ENCODE measurements at places on chromosomes 6 and 20.
A peak's percentile ranks its signal among the peaks of the same experiment; 100 is the strongest.

GRCh38 chr6:29486577-29486976, 1.2 kb downstream of the MAS1L start:
- DNase-seq: no peak

- no peak for DNase-seq
These were observed 47.3 kb upstream of the LRFN2 start for GRCh38 chr6:40634429-40634828.

DNA sequence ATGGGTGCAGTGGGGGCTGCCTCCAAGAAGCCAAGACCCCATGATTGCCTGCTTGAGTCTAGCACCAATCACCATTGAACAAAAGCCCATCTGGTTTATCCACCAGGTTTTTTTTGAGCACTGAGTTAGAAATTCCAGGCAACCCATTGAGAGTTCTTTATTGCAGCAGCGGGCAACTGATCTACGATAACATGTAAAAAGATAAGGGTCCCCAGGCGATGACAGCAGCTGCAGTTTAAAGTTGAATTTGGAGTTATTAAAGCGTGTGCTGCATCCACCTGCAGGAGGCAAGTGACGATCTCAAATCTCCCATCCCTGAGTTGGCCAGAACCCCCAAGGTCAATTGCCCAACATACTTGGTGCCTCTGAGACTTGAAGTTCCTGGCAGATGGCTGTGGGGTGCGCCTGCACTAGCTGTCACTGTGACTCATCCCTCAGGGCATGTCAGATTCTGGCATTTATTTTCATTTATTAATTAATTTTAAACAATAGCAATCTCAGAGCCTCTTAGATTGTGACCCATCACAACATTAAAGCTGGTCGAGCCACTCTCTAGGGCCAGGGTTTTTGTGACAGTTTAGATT, 290.4 kb upstream of the SULF2 start:
- DNase-seq: no peak

GRCh38 chr20:45087814-45088213, 13.1 kb downstream of the KCNS1 start:
- no peak for DNase-seq

GRCh38 chr6:162181111-162181510, 546.5 kb downstream of the PRKN start:
- no peak for DNase-seq

- no peak for DNase-seq
These were observed 442.1 kb upstream of the ADGRB3 start for GRCh38 chr6:68192988-68193387.

DNA sequence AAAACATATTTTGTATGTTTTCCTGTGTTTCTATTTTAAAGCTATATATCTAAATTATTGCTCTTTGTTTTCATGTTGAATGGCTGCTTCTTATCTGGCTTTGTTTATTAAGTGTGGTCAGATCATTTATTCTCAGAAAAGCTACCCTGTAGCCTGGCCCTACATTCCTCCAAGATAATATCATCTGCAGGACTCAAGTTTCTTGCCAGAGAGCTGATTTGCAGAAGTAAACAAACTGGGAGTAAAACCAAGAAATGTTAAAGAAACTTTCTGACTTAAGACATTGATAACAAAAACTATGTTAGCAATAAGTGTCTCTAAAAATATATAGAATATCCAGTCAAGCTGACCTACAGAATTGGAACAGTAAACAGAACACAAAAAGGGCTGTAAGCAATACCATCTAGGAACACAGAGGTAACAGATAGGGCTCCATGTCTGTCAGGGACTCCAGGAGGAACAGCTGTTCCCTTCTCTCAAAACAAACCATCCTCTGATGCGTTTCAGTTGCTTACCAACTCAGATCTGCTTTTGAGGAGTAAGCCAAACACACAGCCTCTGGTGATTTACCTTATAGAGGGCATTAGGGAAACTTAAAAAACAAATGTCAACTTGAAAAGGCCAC, 17.5 kb upstream of the CEP85L start:
- DNase-seq: no peak

DNA sequence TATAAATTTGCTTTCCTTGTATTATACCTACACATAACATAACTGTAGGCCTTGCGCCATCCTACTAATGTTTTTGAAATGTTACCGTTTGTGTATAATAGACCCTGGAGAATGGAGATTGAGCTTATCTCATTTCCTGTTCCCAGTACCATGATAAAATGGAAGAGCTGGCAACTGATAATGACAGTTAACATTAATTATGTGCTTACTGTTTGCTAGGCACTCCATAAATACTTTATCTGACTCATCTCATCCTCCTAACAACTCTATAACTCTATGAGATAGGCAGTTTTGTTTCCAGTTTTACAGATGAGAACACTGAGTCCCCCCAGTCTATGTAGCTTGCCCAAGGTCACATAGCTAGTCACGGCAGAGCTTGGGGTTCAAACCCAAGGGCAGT, 396.7 kb downstream of the SYNE1 start:
- DNase-seq: no peak

DNA sequence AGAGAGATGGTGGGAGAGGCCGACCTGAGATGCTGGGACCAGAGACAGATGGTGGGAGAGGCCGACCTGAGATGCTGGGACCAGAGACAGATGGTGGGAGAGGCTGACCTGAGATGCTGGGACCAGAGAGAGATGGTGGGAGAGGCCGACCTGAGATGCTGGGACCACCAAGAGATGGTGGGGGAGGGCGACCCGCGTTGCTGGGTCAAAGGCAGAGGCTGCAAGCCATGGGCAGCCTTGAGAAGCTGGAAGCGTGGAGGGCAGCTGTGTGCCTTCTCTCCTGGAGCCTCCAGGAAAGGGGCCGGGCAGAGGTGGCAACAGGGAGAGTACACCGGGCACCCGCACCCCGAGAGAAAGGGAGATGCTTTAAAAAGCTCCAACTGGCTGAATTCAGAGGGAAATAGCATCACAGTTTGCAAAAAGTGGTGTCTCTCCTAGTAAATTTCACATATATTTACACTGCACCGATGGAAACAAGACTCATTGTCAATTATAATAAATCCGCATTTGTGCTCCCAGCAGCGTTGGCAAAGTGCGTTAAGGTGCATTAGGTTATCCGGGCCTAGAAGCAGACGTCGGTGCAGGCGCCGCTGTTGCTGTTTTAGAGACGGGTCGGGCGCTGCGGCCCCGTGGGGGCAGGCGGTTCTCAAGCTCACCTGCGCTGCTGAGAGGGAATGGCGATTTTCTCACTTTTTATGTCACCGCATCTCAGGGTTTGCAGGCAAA, 132.4 kb downstream of the DLL1 start:
- no peak for DNase-seq

DNA sequence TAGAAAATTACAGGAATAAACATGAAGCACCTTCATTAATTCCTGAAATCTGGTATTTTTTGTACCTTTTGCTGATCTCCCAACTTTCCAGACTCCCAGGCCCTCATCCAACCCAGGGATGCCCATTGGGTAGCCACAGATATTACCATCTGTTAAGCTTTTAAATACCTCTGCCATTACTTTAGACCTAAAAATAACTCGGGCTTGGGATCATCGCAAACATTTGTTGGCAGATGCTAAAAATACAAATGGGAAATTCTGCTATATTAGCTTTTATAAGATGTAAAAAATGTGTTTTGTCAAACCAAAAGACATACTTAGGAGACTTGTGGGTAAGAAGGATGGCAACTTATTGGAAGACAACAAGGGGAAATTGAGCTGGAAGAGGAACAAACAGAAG, 376.1 kb downstream of the CENPW start:
- DNase-seq: no peak

DNA sequence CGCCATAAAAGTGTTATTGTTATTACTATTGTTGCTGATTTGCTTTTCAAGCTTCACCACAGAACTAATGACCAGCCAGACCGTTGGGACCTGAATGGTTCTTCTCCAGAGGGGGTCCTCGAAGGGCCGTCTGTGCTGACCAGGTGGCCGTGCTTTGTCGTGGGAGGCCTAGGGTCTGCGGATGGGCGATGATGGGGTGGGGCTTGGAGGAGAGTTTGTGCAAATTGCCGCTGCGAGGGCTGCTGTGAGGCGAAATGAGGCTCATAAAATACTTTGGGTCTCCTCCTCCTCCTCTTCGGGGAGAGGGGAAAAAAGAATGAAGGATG, 6.0 kb upstream of the ZBTB22 start:
- DNase-seq: no peak

- no peak for DNase-seq
These were observed 81.5 kb upstream of the QKI start for GRCh38 chr6:163333038-163333437.

- no peak for DNase-seq
These were observed 91.3 kb downstream of the SHLD1 start for GRCh38 chr20:5841522-5841921.

DNA sequence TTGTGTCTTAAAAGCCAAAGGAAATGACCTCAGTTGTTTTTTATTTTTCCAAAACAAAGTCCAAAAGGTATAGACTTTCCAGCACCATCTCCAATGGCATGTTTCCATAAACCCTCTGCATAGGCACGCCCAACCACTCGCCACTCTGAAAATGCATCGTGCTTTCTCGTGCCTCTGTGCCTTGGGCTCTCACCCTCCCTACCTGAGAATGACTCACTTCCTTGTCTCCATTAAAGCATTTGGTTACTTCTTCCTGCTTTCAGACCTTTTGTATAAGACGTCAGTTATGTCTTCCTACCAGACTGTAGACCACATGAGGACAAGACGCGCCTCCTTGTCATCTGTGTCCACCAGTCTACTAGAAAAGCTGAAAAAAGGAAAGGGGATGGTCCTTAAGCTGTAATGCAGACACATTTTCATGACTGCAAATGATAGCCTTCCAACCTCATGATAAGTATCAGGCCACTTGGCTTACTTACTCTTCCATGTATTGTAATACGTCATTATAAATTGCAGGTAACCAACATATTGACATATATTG, 61.2 kb upstream of the CDYL start:
- no peak for DNase-seq

DNA sequence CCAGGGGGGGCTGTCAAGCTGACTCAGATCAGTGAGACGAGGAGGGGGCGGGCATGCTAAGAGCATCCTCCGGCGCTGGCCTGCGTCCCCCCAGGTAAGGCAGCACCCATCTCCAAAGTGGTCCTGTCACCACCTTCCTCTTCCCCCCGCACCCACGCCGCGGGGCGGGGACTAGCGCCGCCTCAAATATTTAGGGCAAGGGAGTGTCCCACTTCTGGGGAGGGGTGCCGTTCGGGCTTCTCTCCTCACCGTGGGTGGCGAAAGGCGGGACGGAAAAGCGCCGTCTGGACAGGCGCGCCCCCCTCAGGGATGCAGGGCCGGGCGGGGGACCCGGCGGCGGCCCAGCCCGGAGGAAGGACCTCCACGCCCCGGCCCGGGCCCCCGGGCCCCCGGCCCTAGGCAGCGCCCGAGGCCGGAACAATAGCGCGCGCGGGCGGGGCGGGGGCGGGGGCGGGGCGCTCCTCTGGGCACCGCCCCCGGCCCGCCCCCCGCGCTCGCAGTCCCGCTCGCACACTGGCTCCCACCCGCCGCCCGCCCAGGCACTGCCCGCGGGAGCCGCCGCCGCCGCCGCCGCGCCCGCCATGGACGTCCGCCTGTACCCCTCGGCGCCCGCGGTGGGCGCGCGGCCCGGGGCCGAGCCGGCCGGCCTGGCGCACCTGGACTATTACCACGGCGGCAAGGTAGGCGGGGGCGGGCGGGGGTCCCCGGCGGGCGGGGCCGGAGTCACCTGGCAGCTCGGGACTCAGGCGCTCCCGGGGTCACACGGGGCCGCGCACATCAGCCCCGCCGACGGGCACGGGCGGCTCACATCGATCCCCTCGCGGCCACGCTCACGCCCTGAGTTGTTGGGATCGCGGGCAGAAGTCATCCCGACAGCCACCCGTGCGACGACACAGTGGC, at the start of gene TOX2:
TSS of gene TOX2 (plus strand) at position 542 of the 900 bp plus-strand sequence. CDS start at position 582, 40 bp downstream.
- DNase-seq: peak; percentile 53

DNA sequence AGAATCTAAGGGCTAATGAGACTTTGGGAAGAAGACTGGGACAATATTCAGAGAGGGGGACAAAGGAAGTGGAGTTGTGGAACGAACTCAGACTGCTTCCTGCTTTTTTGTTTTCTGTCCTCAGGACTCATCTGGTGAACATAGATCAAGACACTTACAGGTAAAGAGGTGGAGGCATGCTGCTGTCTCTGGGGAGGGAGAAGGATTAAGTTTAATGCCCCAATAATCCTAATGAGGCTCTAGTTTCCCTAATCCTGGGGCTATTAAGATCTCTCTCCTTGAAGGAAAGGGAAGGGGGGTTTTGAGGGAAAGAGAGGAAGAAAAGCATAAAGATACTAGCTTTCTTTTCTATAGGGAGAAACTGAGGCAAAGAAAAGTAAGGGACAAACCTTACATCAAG, 4.6 kb downstream of the MSH5 start:
- no peak for DNase-seq

DNA sequence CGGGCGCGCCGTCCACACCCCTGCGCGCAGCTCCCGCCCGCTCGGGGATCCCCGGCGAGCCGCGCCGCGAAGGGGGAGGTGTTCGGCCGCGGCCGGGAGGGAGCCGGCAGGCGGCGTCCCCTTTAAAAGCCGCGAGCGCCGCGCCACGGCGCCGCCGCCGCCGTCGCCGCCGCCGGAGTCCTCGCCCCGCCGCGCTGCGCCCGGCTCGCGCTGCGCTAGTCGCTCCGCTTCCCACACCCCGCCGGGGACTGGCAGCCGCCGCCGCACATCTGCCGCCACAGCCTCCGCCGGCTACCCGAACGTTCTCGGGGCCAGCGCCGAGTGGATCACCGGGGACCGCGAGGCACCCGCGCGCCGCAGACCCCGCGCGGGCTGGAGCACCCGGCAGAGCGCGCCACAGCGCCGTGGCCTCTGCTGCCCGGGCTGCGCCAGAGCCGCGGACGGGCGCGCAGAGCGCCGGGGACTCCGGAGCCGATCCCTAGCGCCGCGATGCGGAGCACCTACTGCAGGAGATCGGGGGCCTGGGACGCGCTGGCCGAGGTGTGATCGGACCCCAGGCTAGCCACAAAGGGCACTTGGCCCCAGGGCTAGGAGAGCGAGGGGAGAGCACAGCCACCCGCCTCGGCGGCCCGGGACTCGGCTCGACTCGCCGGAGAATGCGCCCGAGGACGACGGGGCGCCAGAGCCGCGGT, at the start of gene BMP2:
TSS of gene BMP2 (plus strand) at position 151 of the 692 bp plus-strand sequence. CDS start 2,441 bp downstream, outside the sequence.
- DNase-seq: no peak

DNA sequence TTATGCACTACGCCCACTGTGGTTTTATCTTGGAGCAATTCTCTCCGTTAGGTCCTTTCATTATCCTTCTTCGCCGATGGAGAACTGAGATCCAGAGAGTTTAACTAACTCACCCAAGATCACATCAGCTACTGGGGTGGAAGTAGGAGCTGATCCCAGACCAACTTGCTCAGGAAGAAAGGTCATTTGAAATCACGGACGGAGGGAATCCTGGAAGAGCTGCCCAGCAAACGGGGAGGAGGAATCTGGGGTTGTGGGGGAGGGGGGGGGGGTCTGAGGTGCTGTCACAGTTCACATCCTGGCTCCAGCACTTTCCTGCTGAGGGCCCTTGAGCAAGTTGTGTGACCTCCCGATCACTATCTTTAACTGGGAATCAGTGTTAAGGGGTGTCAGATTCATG, 62.0 kb downstream of the NPEPL1 start:
- DNase-seq: no peak

GRCh38 chr6:157406661-157407060, 25.7 kb downstream of the ZDHHC14 start:
- DNase-seq: no peak

- no peak for DNase-seq
These were observed 54.3 kb downstream of the ID4 start for GRCh38 chr6:19891451-19891850.

Data from stimulated activated CD4-positive, alpha-beta T cell treated with anti-CD3 and anti-CD28 coated beads, Interleukin-4, amount 100 ng/mL, for 4 hours (primary cell).